ENCODE measurements at places on chromosomes 13 and 19. TPM values are rescaled to one million over a fixed set of nuclear protein-coding genes. Genes with fewer than 3 reads are reported as not detected.

The PLK5 gene
- not detected for total RNA-seq

The DLEU7 gene
- not detected for total RNA-seq

The SIGLEC12 gene
- not detected for total RNA-seq

DNA sequence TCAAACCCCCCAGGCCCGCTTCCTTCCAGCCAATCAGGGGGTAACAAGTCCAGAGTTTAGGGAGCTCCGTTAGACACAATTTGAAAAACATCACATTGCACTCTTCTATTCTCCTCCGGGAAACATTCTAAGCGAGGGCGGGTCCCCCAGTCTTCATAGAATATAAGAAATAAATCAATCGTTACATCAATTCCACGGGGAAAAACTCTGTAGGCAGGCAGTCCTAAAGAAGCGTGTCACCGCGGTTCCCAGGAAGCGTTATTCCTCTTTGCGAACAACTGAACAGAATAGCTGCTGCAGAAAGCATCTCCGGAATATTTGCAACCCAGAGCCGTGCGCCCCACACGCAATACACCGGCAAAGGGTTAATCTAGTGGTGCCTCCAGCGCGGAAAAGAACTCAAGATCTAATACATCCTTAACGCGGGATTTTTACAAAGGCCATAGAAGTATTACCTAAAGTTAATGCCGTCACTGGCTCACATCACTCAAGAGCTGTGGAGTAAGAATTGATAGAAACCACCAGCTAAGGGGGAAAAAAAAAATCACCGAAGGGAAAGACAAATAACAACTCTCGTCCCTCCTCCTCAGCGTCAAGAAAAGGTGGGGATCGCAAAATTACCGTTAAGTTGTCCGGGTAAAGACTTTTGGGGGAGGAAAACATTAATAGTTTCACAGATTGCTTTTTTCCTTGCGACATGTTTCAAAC lies 65.1 kb downstream of the KCNRG start:
- no peak for DNase-seq

The KLK4 gene
- not detected for total RNA-seq

DNA sequence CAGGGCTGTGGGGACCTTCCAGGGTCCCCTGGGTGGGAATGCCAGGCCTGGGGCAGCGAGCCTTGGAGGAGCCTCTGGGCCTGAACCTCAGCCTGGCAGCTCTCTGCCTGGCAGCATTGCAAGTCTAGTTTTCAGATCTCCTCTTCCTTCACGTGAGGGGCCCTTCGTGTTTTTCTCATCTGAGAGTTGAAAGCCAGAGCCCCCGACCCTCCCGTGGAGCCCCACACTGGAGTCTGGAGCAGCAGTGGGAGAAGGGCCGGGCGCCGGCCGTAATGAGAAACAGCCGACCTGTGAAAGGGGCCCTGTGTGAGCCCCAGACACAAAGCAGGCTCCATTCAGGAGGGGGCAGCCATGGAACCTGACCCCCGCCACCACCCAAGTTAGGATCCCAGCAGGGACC lies 19.3 kb downstream of the TMED1 start:
- DNase-seq, result no peak

DNA sequence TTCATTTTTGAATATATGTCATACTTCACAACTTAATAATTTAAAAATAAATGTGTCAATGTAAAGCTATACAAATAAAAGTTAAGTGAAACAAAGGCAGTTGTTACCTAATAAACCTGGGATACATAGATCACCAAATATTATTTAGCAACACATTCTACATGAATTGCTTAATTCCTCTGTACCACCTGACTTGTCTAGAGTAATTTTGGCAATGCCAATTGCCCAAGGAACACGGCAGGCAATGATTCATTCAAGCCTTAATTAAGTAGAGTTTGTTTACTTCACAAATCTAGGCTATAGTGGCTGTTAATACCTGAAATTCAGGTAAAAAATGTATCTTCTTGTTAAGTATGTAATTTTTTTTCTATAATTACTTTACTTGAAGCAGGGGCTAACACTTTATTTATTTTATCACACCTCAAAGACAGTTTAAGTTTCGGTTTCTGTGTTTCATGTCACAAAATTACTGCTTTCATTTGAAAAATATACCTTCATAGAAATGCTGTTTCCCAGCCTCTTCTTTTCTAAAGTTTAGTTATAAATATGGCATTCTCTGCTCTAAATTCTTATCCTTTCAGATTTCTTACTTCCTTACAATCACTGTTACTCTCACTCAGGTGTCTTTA lies 705.7 kb downstream of the SLITRK5 start:
- no peak for DNase-seq

DNA sequence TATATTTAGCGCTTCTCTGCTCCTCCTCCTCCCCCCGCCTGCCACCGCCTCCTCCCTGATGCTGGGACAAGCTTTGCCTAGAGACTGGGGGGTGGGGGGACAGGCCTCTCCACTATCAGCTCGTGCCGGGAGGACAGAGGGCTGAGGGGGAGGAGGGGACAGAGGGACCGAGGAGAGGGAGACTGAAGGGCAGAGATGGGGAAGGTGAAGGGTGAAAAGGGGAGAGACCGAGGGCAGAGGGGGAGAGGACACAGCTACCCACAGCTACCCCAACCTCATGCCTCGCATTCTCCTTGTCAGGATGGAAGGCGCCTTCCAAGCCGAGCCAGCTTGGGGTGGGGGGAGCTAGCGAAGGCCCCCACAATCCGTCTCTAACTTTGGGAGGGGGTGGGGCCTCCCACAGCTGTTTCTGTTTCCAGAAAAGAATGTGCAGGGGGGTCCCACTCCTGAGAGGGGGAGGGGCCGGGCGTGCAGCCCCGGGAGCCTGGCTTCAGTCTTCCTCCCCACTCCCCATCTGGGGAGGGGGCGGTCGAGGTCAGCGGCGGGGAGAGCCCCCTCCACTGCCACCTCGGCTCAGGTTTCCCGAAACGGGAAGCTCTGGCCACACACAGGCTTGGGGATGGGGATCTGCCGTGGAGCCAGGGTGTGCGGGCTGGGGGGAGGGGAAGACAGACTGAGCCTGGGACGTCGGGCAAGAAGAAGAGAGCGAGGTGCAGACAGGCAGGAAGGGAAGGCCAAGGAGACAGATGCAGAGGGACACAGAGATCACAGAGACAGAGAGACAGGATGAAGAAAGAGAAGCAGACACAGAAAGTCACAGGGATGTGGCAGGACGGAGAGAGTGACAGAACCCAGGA lies 1.6 kb downstream of the DACT3 start:
- peak; percentile 25 for DNase-seq

GRCh38 chr19:45217957-45218334 lies 27.3 kb downstream of the EXOC3L2 start:
- DNase-seq, result no peak

- DNase-seq, result no peak
Measured at GRCh38 chr19:24098359-24098758, 11.4 kb downstream of the ZNF254 start.

DNA sequence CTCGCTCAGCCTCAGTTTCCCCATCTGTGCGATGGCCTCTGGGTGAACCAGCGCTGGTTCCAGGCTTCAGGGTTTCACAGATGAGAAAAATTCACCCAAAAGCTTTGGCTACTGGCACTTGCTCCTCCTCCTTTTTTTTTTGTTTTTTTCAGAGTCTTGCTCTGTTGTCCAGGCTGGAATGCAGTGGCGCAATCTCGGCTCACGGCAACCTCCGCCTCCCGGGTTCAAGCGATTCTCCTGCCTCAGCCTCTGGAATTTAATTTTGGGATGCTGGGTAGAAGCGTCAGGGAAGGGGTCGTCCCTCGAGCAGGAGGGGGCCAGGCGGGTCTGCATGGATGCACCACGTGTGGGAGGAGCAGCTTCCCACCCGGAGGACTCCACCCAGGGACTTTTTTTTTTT lies 7.0 kb downstream of the PRSS57 start:
- no peak for DNase-seq

DNA sequence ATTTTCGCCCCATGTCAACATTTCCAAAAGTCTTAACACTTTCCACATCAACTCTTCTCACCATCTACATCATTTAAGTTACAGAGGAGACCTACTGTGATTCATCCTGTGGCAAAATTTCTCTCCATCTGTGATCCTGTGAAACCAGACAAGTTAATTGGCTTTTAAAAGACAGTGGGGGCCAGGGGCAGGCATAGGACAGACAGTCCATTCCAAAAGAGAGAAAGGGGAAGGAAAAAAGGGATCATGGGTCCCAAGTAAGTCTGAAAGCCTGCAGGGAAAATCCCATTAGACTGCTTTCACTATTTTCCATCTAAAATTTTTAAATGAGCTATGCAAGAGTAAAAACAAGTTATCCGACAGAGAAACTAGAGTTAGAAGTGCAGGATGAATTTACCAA lies 121.0 kb downstream of the MRPL57 start:
- DNase-seq, result no peak

The DCT gene
- total RNA-seq, result not detected

DNA sequence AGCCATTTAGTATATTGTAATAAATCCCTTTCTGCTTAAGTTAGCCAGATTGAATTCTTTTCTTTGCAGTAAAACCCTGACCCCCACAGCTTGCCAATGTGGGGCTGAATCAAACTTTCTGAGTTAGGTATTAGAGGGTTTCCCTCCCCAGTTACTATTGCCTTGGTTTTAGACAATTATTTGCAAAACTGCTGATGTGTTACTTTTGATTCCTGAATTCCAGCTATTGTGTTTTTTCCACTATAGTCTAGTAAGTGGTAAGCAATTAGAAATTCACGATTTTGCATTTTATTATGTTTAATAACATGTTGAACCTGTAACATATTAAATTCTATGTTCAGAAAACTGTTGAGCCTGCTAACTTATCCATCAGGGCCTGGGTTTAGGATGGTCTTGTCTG lies 391.5 kb downstream of the DLEU7 start:
- no peak for DNase-seq

GRCh38 chr13:93797463-93797862 lies 570.9 kb downstream of the GPC6 start:
- DNase-seq, result no peak

DNA sequence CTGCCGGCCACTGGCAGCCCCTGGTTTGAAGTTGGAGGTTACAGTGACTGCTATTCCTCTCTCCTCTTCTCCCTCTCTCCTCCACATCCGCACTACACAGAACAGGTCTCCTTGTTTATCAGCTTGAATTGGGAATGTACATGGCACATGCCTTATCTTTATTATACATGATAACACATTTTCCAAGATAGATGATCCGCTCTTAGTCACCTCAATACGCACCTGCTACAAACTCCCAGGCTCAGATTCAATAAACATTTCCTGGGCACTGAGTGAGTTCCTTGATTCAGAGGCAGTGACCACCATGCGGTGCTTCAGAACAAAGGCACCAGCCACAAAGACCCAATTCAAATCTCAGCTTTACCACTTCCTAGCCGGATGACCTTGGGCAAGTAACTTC lies 227.7 kb downstream of the TSHZ3 start:
- DNase-seq, result no peak

GRCh38 chr19:6023085-6023682 lies 45.2 kb upstream of the RANBP3 start:
- DNase-seq, result no peak

DNA sequence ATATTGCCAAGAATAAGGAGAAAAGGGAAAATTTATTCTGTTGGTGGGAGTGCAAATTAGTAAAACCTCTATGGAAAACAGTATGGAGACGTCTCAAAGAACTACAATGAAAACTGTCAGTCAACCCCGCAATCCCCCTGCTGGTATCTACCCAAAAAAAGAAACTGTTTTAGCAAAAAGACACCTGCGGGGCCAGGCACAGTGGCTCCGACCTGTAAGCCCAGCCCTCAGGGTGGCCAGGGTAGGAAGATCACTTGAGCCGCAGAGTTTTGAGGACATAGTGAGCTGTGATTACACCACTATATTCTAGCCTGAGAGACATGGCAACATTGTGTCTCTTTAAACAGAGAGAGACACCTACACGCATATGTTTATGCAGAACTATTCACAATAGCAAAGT lies 37.5 kb upstream of the SLITRK1 start:
- DNase-seq, result no peak

- no peak for DNase-seq
Measured at GRCh38 chr19:7494416-7495098, 5.7 kb upstream of the PEX11G start.

The DACH1 gene
- 1.3 TPM for total RNA-seq

- no peak for DNase-seq
Measured at GRCh38 chr19:47506459-47506858, 8.4 kb downstream of the NAPA start.

The ATP8A2 gene
- total RNA-seq, result 0.09 TPM

DNA sequence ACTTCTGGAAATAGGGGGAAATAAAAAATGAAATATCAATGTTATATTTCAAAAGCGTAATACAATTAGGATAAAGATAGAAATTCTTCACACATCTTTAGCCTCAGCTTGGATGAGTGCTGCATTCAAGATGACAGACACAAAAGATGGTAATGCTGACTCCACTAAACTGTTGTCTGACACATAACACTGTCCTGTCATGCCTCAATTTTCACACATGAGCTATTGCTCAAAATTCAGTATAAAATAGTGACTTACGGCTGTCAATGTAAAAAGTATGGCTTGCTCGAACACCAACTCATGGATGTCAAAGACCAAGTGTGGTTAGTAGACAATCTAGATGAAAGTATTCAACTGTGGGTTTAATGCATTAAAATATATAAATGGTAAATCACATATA lies 94.5 kb downstream of the KLF12 start:
- no peak for DNase-seq

DNA sequence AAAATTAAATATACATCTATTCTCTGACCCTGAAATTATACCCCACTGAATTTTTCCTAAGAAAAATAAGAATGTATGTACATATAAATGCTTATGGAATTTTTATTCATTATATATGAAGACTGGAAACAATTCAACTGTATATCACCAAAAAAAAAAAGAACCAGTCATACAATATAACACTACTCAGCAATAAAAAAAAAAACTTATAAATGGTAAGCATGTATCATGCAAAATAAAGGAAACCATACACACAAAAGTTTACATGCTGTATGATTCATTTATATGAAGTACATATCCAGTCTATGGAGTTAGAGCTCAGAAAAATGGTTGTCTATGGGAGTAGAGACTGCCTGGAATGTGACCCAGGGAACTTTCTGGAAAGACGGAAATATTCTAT lies 199.4 kb upstream of the MIR17HG start:
- DNase-seq, result no peak

- DNase-seq, result no peak
Measured at GRCh38 chr13:37595162-37595561, 3.4 kb downstream of the POSTN start.

GRCh38 chr13:87671753-87672605 lies 808 bp downstream of the SLITRK5 start:
- DNase-seq, result no peak
